ENCODE measurements at places on chromosomes 6 and 20.

DNA sequence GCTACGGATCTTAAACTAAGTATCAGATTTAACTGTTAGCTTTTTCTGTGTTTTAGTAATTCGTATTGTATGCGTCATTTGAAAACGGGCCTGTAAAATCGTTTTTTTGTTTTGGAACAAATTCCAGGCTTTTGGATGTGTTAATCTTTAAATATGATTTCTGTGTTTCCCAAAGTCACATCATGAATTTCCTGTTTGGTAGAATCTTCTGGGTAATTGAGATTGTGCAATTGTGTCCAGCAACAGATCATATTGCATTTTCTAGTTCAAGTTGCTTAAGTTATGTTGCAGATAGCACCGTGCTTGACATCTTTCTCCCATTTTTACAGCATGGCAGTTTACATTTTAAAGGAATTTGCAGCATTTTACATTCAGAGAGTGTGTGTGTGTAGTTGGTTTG lies 1.9 kb downstream of the MAPK14 start:
- DNase-seq, result peak; percentile 91

DNA sequence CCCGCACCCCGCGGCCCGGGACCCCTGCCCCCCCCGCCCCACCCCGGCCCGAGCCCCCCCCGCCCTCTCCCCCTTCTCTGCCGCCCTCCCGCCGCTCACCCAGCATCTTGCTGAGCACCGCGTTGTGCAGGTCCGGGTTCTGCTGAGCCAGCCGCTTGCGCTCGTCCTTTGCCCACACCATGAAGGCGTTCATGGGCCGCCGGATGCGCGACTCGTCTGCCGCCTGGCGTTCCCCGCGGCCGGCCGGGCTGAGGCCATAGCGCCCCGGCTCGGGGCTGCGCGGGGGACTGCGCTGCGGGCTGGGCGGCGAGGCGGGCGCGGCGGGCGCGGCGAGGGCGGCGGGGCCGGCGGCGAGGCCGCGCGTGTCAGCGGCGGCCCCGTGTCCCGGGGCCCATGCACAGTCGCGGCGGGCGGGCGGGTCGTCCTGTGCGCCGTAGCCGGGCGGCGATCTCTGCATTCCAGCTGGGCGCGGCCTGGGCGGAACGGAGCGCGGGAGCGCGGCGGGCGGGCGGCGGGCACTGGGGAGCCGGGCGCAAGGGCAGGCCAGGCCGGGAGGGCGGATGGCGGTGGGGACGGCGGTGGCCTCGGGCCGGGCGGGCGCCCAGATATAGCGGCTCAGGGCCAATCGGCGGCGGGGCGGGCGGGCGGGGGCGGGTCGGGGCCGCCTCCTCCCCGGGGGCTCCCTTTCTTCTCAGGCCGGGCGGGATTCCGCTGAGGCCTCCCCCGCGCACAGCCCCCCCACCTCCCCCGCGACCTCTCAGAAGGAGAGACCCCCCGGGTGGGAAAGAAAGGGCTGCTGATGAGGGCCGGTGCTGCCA lies at the start of gene SOX18:
Gene SOX18, minus strand, starts transcription at position 580 of the 818 bp plus-strand sequence. Its CDS starts 123 bp downstream, at position 457.
- DNase-seq, result peak; percentile 18

GRCh38 chr6:169289257-169289618 lies 35.6 kb upstream of the THBS2 start:
- no peak for DNase-seq

- no peak for DNase-seq
These were observed 557.2 kb upstream of the JAG1 start for GRCh38 chr20:11230999-11231398.

DNA sequence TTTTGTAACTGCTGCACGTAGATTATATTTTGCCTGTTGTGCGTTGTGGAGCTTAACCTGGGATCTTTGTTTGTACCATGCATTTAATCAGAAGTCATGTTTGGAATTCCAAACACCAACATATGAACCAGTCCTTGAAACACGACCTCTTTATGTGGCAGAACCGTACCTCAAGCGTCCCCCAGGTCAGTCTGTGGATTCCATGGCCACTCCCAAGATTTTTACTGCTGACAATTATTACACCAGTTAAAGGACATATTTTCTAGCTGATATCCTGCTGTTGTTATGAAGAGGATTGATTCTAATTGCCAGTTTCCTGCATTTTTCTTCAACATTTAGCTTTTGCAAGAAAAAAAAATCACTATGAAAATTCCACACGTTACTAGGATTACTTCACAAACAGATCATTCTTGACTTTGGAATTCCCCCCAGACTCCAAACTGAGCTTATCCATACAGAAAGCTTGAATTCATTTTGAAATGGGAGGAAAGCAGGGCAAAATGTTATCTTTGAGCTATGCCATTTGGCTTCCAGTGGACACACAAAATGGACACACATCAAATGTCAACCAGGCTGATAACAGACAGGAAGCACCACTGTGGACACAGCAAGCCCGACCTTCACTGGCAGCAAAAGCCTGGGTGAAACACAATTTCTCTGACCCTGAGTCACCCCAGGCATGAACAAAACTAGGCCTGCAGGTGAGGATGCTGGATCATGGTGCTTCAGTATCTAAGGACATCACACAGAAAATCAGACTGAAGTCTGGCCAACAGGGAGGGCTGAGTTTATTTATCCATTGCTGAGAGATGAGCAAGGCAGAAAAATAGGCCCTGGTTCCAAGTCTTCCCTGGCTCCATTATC lies 542.9 kb upstream of the JAG1 start:
- peak; percentile 91 for DNase-seq

All from fibroblast of the aortic adventitia (primary cell).